Endodermal cell (in vitro differentiated cells): ENCODE measurements at places on chromosomes 16 and 17. TPM values are rescaled to one million over a fixed set of nuclear protein-coding genes. Genes with fewer than 3 reads are reported as not detected.

RAPGEFL1 gene
- 11.6 to 17.1 TPM (median 15.6 TPM) in 3 replicates for total RNA-seq

- H3K4me3 ChIP-seq: no peak overlapping the region
- H3K4me1 ChIP-seq: no peaks in the 10 kb centered on the region
- peak; percentile 88 for DNase-seq
- no peaks in the 10 kb centered on the region for H3K27me3 ChIP-seq
Measured at GRCh38 chr16:1057252-1057932, 15.2 kb upstream of the SSTR5 start.

DNA sequence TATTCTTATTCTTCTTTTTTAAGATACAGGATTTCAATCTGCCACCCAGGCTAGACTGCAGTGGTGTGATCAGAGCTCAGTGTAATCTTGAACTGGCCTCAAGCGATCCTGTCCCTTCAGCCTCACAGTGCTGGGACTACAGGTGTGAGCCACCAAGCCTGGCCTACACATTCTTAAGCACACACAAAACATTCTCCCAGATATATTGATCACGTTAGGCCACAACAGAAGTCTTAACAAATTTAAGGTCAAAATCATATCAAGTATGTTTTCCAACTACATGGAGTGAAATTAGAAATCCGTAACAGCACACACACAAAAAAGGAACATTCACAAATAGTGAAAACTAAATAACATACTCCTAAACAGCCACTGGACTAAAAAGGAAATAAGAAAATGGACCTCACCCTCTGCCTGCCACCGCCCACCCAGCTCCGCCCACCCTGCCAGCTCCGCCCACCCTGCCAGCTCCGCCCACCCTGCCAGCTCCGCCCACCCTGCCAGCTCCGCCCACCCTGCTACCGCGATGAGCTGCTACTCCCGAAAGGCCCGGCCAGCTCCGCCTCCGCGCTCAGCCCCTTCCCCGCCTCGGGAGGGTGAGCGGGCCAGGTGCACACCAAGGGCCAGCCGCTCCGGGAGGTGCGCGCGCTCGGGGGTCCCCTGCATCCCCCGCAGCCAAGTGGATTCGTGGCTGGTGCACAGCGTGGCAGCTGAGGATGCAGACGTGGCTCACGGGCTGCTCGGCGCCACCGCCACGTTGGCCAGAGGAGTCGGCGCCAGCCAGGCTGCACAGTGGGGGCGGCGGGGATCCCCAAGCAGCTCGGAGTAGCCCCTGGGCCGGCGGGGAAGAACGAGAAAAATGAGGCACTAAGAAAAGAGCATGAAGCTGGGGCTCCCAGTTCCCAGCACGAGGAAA lies 41.2 kb downstream of the C16orf87 start:
- H3K36me3 ChIP-seq: peaks cover 5% of the 10 kb centered on the region
- H3K27ac ChIP-seq: no peak overlapping the region
- peak; percentile 94 for DNase-seq
- H3K4me3 ChIP-seq: no peak overlapping the region
- H3K4me1 ChIP-seq: peaks cover 7% of the 10 kb centered on the region

FLCN gene
- total RNA-seq: 41.7 to 47.6 TPM (median 47.2 TPM) in 3 replicates

CD300C gene
- not detected in 3 replicates for total RNA-seq
